ENCODE measurements at places on chromosomes 11 and 22.

DNA sequence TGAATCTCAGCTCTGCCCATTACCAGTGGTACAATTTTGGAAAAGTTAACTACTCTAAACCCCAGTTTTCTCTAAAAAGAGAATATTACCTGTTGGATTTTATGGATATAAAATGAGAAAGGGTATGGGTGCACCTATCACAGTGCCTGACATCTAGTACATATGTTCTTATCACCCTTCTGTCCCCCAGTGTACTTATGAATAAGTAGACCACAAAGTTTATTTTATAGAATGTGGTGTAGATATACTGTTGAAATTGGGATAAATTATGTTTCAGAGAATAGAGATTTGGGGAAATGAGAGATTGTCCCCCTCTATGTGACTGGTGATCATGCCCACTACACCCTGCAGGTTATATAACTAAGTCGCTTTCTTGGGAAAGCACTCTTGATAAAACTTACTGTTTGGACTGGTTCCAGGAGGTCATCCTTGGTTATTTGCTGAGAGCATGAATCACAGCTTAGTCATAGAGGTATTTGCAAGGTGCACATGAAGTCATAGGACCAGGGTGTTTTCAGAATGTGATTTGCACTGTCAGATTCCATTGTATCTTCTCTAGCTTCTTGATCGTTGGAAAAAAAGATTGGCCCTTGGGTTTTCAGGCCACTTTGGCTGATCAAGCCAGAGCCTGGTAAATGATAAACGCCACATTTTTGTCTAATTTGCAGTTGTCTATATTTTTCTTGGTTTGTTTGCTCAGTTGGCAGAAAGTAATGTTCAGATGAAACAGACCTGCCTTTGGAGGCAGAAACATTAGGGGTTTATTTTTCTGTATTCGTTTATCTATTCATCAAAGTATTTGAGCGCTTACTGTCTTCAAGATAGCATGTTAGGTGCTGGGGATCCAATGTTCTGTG, 21.3 kb downstream of the STX3 start:
- DNase-seq = no peak

DNA sequence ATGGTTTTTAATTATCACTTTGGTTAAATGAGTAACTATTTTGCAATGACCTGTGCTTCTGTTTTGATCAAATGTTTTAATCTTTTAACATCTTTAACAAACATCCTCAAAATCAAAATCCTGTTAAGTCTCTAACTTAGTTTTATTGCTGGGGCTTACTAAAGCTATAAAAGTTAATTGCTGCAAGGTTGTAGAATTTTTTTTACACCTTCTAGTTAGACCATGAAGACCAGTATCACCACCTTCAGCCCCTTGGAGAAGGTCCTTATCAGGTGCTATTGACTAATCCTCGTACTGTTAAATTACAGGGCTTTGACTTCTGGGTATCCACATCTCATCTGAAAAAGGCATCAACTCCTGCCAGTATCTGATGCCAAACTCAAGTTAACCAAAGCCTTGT, 12.3 kb upstream of the CABP2 start:
- DNase-seq = no peak

- no peak for DNase-seq
Observed at GRCh38 chr11:1196516-1197391, 26.1 kb upstream of the MUC5B start.

DNA sequence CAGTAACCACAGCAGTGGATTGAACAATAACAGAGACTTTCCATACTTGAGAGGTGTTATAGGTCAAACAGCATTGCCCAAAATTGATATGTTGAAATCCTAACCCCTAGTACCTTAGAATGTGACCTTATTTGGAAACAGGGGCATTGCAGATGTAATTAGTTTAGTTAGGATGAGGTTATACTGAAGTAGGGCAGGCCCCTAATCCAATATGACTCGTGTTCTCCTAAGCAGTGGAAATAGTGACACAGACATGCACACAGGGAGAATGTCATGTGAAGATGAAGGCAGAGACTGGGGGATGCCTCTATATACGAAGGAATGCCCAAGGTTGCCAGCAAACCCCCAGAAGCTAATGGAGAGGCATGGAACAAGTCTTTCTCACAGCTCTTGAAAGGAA, 270.5 kb downstream of the TENM4 start:
- DNase-seq = no peak

DNA sequence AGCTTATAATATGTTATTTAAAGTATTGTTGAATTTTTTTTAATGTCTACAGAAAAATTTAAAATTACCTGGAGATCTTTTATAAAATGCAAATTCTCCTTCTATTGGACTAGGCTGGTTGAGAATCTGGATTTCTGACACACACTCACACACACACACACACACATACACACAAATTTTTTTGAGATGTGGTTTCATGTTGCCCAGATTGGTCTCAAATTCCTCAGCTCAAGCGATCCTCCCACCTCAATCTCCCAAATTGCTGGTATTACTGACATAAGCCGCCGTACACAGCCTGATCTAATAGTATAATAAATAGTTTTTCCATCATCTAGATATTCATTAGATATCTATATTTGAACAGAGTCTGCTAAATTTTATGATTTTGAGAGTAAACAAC, 4.5 kb upstream of the RFPL1 start:
- DNase-seq = no peak
